ENCODE measurements at places on chromosomes 3 and 15. TPM values are rescaled to one million over a fixed set of nuclear protein-coding genes. Genes with fewer than 3 reads are reported as not detected.
A peak's percentile ranks its signal among the peaks of the same experiment; 100 is the strongest.

GRCh38 chr3:2198776-2199279 is 100.2 kb downstream of the CNTN4 start:
- DNase-seq, result no peak

DNA sequence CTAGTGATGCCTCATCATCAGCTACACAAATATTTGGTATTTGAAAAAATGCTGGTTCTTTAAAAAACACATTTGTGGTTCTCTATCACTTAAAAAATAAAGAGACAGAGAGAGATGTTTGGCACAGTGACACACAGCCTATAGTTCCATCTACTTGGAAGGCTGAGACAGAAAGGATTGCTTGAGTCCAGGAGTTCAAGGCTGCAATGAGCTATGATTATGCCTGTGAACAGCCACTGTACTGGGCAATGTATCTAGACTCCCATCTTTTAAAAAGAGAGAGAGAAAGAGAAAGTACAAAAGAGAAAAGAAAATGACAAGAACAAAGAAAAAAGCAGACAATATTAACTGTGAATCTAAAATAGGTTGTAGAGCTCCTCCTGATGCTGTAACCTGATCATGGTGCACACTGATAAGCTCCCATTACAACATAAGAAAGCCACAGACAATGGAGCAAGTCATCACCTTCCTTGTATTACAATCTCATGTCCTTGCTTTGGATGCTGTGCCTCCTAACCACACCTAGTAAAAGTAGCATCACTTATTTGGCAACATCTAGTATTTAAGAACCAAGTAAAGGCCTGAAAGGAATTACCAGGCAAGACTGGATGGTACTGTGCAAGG is 31.7 kb upstream of the MAP4 start:
- no peak for DNase-seq

GRCh38 chr15:66802025-66803001 is 100.3 kb downstream of the SMAD6 start:
- no peak for DNase-seq

GRCh38 chr3:193951859-193952258 is 184.1 kb upstream of the HES1 start:
- DNase-seq, result no peak

DNA sequence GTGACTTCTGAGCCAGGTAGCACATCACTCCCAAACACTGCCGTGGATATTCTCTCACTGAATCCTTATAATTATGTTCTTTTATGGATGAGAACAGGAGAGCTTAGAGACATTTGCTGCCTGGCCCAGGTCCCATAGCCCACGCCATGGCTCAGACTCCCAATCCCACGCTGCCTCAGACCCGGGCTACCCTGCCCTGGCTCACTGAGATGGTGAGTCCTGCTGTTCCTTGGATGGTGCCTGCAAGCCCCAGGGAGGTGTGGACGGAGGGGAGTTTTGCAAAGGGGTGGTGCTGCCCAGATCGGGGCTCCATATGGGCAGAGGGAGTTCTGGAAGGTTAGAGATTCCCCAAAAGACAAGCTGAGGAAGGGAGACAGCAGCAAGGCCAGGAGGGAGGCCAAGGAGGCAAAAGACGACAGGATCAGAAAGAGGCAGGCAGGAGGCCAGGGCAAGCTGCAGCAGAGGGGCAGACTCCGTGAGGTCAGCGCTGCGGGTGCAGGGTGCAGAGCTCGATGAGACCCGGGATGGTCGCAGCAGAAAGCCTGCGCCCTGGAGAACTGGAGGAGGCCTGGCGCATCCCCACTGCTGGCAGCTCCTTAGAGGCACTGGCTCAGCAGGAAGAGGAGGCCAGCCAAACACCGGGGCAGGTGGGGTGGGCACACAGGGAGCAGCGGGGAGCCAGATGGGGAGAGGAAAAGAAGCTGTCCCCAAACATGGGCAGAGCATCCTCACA is 95.7 kb upstream of the ALDH1A3 start:
- no peak for DNase-seq

- DNase-seq, result no peak
These were observed 330.4 kb upstream of the LRRFIP2 start for GRCh38 chr3:37504583-37505357.

GRCh38 chr3:197970588-197970987 is 10.6 kb downstream of the LMLN start:
- DNase-seq, result no peak

- DNase-seq, result no peak
These were observed 233.7 kb downstream of the SHQ1 start for GRCh38 chr3:72614394-72615074.

DNA sequence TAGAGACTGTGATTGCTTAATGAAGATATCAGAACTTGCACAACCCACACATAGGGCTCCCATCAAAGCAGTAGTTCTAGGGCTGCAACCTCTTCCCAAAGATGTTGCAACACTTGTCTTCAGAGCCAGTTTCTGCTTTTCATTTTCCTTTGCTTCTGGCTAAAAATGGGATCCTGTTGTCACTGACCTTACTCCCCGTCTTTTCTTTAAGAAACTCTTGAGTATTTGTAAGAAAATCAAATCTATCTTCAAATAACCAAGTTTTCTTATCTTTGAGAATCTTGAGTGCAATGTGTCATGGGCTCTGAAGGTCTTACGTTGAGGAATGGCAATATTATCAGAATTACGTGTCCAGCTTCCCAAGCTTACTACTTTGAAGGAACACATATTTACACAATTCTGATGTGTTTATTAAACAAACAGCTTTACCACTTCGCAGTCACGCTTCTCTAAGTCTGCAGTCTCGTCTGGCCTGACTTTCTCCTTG is 24.1 kb downstream of the CACNA1D start:
- no peak for DNase-seq

DNA sequence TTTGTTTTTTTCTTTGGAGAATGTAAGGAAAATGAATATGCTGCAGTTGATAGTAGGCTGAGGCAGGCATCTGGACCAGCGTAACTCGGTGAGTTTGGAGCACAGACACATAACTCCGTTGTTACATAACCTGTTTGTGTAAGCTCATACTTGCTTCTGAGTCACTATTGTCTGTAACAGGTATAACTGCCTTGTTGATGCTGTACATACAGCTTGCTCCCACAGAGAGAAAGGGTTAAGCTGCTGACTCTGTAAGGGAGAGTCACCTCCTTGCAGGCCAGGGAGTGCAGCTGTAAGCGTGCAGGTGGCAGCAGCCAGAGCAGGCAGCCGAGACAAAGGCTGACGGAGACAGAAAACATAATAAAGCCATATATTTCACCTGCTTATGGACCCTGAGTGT is 20.4 kb downstream of the RETNLB start:
- DNase-seq, result no peak

GRCh38 chr3:129278966-129279906 is 566 bp downstream of the HMCES start:
- DNase-seq, result peak; percentile 45

- DNase-seq, result no peak
These were observed 5.7 kb downstream of the ESYT3 start for GRCh38 chr3:138440121-138440521.

GRCh38 chr3:124053871-124054270 is 61.9 kb upstream of the ROPN1 start:
- DNase-seq, result no peak

DNA sequence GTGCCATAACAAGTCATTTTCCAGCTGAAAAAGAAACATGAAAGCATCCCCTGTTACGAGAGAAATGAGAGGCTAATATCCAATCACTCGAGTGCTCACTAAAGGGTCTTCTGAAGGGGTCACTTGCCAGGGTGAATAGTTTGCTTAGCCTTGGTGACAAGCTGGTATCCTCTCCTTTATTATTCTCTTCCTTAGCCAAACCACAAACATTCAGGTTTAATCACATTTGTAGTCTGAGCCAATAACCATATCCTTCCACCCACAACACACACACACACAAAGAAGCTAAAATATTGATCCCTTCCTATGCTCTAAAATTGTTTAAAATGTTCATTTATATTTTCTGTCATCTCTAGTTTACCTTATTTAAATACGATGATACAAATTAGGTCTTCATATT is 240.5 kb upstream of the TMCO5A start:
- no peak for DNase-seq

DNA sequence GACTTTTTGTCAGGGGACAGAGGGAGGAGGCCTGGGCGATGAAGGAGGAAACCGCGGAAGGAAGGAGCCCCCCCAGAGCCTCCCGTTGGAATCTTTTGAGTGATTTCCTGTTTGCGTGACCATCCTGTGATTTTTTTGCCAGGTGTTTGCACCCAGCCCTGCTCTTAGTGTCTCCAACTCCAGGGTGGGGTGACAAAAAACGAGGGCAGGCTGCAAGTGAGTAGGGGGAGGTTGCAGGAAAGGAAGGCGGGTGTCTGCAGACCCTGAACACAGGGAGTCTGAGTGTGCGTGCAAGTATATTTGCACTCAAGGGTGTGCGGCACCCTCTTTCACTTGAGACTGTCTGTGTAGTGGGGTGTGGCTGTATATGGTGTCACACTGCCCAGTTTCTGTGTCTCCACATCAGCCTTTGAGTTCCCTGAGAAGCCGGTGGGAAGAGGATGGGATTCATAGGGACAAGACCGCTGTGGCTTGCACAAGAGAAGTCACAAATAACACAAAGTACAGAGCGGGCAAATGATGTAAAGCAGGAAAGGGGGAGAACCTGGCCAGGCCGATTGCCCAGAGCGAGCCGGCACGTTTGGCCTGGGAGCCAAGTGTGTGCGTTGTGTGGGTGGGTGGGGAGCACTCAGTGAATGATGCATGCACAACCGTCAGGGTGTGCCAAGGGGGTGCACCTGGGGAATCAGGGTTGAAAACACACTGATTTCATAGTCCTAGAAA is 6.6 kb downstream of the ISLR2 start:
- no peak for DNase-seq

DNA sequence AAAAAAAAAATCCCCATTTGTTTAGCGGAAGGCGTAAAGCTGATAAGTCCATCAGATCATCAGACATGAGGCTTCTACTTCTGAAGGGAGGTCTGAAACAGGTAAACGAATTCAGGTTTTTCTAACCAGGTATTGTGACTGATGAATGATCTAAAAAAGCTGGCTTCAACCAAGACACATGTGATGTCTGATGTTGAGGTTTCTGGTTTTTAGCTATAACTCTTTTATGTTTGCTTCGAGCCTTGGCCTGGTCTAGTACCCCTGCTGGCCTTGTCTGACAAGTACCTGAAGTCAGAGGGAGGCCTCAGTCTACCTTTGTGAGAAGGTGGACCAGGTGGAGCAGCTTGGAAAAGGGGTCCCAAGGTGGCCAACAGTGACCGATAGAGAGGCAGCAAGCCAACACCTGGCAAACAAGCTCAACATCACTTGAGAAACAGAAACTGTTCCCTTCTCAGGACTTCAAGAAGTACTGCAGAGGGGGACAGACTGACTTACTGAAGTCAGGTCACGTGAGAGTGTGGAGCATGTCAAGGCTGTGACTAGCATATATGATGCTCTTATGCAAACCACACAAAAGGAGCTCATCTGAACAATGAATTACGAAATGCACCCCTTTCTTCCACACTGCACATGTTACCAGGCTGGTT is 33.0 kb upstream of the CA12 start:
- DNase-seq, result no peak

- no peak for DNase-seq
These were observed 336.1 kb upstream of the RARB start for GRCh38 chr3:25091934-25092333.

DNA sequence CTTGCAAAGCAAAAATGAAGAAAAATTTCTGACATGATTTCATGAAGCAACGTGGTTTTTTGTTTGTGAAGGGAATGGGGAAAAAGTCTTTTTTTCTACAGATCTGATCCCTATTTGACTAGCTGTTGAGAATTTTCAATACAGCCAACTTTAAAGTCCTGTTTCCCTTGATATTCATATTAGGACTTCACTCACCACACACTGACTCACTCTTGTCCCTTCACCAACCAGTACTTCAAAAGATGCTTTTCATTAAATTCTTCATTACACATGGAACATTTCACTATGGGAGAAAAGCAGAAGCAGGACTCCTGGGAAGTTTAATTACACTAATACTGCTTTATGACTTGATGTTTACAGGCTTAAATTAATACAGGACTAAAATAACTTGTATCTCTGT is 16.6 kb downstream of the TRANK1 start:
- no peak for DNase-seq

- DNase-seq, result peak; percentile 85
These were observed at the start of gene C3orf38 for GRCh38 chr3:88149509-88150362. Gene C3orf38 (plus strand): TSS chr3:88149959. CDS start chr3:88150053, 94 bp downstream.

DNA sequence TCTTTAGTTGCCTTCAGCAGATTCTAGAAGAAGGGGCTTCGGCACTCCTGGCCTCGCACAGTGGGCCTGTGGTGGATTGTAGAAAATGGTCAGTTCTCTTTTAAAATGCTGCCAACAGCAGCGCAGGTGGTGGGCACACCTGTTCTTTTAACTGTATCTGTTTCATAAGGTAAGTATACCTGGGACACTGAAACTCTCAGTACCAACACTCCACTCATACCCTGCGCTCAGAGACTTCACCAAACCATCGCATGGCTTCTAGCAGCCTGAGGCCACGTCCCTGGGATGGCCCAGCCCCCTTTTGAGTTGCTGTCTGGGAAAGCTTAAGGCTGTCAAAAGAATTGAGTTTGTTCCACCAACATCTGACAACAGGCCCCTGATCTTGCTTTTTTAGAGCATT is 56.7 kb upstream of the MCF2L2 start:
- DNase-seq, result no peak

DNA sequence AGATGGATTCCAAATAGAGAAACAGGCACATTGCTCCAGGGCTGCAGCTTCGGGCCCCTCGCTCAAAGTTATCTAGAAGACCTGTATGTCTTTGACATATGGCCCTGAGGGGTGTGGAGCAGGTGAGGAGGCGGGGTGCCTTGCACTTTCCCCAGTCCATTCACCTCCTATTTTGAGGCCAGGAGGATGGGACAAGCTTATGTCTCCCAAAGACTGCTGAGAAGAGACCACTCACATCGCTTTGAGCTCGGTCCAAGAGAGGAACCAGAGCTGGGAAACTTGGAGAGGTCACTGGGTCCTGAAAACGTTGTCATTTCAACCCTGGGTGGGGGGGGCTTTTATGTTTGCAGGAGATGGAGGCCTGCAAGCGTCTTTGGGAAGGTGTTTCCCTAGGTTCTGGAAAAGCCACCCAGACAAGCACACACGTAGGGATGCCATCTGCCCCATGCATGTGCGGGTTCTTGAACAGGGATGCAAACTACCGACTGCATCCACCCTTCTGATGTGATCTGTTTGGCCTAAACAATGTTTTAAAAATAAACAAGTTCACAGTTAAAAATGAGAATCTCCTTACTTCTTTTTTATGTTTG is 33.7 kb upstream of the SYNM start:
- DNase-seq, result no peak

Gene GHSR
- not detected for total RNA-seq

Gene GABRG3
- 1.3 TPM for total RNA-seq

Gene LYSMD4
- 49.8 TPM for total RNA-seq

Gene SERINC4
- not detected for total RNA-seq

Gene NSMCE3
- 6.5 TPM for total RNA-seq

All from glutamatergic neuron (in vitro differentiated cells).